Smooth muscle cell of the coronary artery (primary cell): ENCODE measurements at places on chromosomes 16 and 17. TPM values are rescaled to one million over a fixed set of nuclear protein-coding genes. Genes with fewer than 3 reads are reported as not detected.

SEPTIN12 gene
- not detected in 2 replicates for total RNA-seq

CD300E gene
- total RNA-seq, result not detected in 2 replicates

PERCC1 gene
- total RNA-seq, result not detected in 2 replicates

PRCD gene
- total RNA-seq, result 0.60 and 1.6 TPM in 2 replicates

MPP2 gene
- total RNA-seq, result 2.9 and 3.0 TPM in 2 replicates

SMPD3 gene
- total RNA-seq, result not detected in 2 replicates
